CD4-positive, alpha-beta T cell treated with Interleukin-4 for 4 hours (primary cell): ENCODE measurements at places on chromosomes 1 and 21.
A peak's percentile ranks its signal among the peaks of the same experiment; 100 is the strongest.

- DNase-seq: no peak
Observed at GRCh38 chr1:226610671-226611070, 62.1 kb downstream of the STUM start.

DNA sequence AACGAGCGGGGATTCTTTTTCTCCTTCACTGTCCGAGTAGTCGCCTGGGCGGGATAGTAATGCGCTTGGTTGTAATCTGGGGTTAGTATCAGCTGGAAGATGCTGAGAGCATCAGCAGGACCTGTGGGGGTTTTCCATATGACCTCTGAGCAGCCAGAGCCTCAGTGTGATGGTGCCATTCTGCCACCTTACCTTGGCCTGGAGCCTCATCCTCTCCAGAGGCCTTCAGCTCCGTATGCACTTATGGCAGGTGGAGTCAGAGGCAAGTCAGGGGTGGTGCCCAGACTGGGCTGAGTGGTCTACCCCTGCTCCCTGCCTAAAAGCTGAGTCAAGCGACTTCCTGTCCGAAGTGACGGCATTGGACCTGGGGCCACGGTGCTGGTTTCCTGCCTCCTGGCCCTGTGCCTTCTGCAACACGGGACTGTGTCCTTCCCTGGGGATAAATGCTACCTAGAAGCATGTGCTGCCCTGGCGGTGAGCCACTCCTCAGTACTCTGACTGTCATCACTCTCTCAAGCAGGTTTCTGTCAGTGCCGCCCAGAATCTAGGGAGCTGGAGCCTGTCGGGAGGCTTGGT is 24.7 kb downstream of the TENT5C start:
- DNase-seq: no peak

GRCh38 chr1:229803626-229804217 is 177.7 kb downstream of the URB2 start:
- no peak for DNase-seq

DNA sequence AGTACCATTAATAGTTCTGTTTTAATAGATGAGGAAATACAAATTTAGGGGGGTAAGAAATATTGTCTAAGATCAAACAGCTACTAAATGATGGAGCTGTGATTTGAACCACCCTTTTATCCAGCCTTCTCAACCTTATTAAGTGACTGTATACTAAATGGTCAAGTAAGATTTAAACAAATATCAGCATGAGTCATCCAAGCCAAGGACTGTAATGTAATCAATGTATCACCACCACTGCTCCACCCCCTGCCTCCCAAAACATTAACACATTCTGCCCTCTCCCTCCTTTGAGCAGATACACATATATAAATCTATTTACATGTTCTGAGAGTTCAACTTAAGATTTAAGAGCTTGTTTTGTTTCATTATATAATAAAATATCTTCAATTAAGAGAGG is 58.9 kb downstream of the LRRC40 start:
- no peak for DNase-seq

DNA sequence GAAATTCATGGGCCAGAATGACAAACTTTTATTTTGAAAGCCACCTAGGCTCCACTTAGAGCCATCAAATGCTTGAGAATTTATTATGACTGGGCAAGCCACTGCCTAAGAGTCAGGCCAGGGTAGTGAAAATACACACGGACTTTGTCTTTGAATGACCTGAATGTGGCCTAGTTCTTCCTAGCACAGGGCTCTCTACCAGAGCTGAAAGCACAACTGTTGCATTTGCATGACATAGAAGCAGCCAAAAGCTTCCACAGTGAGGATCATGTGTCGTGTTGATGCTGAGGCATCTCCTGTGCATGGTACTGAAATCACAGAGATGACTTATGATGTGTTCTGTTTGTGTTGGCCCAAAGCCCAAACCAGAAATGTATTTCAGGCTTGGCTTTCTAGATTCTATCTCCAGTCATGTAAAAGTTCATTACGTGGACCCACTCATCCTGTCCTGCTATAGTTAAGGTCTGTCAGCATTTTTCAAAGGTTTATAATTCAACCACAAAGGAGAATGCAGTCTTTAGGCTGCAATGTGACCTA is 164.0 kb upstream of the UBE2U start:
- DNase-seq: no peak

- no peak for DNase-seq
Observed at GRCh38 chr1:162689745-162690671, 57.7 kb downstream of the DDR2 start.

- no peak for DNase-seq
Observed at GRCh38 chr1:70993798-70994197, 53.8 kb downstream of the PTGER3 start.

- no peak for DNase-seq
Observed at GRCh38 chr1:30995990-30996612, 69.4 kb downstream of the PUM1 start.

GRCh38 chr1:234926559-234927311 is 201.9 kb downstream of the TOMM20 start:
- peak; percentile 39 for DNase-seq

DNA sequence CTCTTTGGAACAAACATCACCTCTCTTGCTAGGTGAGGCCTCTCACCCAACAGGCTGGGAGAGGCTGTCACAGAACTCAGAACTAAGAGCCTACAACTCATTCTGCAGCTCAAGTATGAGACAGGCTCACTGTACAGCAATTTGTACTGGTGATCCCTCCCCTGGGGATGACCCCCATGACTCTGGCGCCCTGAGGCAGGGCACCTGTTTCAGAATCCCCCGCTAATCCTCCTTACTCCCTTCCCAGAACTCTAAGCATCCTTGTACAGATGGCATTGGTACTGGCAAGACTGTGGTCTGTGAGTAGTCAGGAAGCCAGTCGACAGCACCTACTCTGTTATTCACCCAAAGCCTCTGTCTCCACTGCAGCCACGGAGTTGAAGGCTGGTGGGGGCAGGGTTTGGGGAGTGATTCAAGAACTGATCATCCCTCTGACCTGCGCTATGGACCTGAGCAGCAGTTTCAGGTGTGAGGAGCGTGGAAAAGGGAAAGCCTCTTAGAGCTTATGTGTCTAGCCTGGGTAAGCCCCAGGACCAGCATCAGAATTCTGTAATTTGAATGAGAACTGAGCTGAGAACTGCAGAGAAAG is 655.5 kb downstream of the KIF26B start:
- no peak for DNase-seq

- DNase-seq: peak; percentile 94
Observed at GRCh38 chr21:45228171-45228641, 59.5 kb downstream of the POFUT2 start.

DNA sequence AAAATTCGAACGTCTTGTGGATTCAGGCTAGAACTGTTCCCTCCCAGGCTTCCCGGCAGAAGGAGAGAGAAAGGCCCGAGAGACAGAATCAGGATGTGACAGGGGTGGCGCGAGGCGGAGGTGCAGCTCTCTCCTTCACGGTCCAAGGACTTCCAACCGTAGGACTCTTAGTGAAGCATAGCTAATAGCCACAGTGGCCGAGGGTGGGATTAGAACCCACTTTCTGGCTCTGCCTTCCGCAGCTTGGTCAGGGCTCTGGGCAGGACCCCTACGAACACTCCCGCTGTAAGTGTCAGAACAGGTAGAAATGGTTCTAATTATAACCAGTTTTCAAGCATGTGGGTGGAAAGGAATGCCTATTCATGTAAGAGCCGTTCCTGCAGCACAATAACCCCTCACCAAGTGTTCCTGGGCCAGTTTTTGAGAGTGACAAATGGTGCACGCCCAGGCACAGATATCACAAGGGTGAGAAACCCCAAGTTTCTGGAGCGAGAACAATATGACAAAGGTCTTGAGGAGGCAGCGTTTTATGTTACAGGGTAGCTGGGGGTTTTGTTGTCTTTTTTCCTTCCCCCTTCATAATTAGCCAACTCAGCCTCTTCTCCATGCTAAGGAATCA is 86.4 kb downstream of the SYF2 start:
- DNase-seq: no peak

GRCh38 chr1:23369335-23370013 is at the start of gene ZNF436:
TSS of gene ZNF436 (minus strand) at chr1:23369836. CDS start at chr1:23368005, 1,831 bp downstream.
- DNase-seq: no peak

- no peak for DNase-seq
Observed at GRCh38 chr1:231971397-231972110, 345.0 kb downstream of the DISC1 start.

DNA sequence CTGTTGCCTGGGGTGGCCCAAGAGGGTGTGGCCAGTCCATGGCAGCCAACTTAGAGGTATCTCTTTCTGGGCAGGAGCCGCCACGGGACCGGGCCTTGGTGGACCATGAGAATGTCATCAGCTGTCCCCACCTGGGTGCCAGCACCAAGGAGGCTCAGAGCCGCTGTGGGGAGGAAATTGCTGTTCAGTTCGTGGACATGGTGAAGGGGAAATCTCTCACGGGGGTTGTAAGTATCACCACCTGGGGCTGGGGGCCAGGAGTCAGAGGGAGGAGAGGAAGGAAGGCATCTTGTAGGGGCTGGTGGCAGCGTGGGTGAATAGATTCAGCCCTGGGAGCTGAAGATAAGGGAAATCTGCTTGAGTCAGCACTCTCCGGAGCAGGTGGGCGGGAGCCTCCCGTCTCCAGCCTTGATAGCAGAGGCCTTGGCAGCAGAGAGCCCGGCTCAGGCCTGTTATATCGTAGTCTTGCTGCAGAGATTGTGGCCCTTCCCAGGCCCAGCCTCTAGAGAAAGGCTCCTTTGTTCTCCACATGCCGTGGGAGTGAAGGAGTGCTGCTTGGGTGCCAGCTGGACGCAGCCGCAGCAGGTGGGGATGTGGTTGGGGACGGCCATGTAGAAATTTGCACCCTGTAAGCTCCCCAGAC is 25.4 kb downstream of the PHGDH start:
- no peak for DNase-seq

DNA sequence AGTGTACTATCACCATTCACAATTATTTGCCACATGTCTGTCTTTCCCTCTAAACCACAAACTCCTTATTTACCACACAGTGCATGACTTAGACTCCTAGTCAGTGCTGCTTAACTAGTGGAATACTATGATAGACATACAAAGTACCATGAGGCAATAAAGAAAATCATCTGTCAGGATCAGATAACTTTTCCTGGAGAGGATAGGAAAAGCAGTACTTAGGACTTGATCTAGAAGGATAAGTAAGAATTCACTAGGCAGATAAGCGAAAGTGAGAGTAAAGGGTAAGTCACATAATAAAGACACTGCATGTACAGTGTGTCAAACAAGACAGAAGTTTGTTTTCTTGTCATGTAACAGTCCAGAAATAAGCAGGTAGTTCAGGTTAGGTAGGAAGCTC is 21.2 kb upstream of the TSPAN1 start:
- DNase-seq: no peak

GRCh38 chr1:165259236-165259635 is 97.3 kb downstream of the LMX1A start:
- DNase-seq: no peak

DNA sequence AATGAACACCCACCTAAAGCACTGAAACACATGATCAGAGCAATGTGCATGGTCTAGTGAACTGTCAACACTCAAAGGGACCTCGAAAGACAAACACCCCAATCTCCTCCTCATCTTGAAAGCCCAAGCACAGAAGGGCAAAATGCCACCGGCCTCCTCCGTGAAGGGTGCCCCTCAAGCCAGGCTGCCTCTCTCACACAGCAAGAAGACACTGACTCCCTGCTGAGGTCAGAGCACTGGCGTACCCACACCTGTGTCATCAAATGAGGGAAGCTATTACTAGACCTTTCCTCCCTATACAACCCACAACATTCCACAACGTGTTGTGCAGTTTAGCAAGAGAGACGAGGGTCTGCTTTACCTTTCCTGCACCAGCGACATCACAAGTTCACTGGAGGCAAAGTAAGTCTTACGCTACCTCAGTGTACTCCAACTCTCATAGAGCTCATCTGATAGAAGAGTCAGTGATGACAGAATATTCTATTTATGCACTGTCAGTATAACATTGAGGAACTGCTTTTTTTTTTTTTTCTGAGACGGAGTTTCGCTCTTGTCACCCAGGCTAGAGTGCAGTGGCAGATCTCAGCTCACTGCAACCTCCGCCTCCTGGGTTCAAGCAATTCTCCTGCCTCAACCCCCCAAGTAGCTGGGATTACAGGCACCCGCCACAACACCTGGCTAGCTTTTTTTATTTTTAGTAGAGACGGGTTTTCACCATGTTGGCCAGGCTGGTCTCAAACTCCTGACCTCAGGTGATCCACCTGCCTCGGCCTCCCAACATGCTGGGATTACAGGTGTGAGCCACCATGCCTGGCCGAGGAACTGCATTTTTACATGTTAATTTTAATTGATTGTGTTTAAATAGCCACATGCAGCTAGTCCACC is 3.3 kb downstream of the SH3BP5L start:
- no peak for DNase-seq

DNA sequence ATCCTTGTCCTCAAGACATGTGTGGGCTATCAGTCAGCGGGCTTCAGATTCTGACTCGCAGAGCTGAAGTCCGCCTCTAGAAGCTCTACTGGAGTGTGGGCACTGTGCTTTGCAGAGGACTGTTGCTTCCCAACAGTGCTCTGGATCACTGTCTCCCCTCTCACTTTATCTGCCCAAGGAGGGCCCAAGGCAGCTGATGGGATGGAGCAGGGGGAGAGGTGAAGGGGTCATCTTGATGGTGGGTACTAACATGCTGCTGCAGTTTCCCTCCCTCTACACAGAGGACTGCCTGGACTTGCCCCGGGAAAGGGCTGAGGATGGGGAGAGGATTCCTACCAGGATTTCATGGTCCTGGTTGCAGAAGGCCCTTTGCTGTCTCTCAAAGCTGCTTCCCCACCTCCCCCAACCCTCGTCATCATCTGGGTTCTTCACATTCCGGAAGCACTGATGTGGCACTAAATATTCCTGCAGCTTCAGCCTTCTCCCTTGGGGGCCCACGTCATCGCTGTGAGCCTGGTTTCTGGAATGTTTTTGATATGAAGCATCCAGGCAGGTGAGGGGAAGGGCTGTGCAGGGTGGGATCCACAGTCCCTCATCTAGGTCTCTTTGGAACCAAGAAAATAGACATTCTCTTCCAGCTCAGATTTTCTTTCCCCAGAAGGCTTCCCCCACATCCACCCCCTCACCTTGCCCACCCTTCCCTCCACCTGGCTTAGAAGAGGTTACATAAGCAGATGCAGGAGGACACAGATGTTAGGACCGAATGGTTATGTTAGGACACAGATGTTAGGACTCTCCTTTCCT is 23.2 kb downstream of the NUAK2 start:
- no peak for DNase-seq

- peak; percentile 69 for DNase-seq
Observed at GRCh38 chr1:154419620-154420571, 14.8 kb downstream of the IL6R start.

DNA sequence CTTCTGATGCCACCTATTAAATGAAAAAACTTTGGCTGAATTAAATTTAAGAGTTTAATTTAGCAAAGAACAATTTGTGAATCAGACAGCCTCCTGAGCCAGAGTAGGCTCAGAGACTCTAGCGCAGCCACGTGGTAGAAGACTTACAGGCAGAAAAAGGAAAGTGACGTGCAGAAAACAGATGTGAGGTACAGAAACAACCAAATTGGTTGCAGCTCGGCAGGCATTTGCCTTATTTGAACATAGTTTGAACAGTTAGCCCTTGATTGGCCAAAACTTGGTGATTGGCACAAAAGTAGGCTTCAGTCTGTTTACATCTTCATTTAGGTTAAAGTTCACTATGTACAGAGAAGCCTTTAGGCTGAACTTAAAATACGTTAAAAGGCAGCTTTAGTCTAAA is 22.9 kb downstream of the TCP10L start:
- no peak for DNase-seq
